Activated T-helper 1 cell treated with anti-CD3 and anti-CD28 coated beads, Interleukin-2, amount 50 U/mL, for 16 hours (primary cell): ENCODE measurements at places on chromosomes 2 and 18.

- no peak for DNase-seq
These were observed 1.0 kb downstream of the DNPEP start for GRCh38 chr2:219386532-219387280.

DNA sequence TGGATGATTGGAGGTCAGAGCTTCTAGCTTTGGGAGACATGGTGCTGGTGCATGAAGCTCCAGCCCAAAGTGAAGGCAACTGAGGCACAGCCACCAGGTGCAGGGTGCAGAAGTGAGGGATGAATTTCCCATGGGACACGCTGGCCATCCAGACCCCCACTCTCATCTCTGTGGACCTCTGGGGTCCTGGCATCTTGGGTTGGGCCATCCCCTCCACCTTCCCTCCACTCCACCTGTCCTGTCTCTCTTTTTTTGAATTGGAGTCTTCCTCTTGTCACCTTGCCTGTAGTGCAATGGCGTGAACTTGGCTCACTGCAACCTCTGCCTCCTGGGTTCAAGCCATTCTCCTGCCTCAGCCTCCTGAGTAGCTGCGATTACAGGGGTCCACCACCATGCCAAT is 3.4 kb downstream of the NGEF start:
- DNase-seq: no peak

DNA sequence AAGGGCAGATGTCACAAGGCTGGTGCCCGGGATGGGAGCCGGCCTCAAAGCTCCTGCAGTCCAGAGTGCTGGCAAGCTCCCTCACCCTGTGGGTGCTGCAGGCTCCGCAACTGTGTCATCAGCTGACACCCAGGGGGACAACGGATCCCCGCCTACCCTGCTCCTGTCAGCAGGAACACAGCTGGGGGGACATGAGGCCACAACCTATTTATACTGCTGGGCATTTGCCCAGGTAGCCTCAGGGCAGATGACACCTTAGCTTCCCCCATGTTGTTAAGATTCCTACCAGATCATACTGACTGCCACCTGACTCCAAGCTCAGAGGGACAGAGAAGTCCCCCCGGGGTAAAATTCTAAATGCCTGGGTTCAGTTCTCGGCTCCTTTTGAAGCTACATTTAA is 1.2 kb downstream of the ANKRD23 start:
- no peak for DNase-seq

DNA sequence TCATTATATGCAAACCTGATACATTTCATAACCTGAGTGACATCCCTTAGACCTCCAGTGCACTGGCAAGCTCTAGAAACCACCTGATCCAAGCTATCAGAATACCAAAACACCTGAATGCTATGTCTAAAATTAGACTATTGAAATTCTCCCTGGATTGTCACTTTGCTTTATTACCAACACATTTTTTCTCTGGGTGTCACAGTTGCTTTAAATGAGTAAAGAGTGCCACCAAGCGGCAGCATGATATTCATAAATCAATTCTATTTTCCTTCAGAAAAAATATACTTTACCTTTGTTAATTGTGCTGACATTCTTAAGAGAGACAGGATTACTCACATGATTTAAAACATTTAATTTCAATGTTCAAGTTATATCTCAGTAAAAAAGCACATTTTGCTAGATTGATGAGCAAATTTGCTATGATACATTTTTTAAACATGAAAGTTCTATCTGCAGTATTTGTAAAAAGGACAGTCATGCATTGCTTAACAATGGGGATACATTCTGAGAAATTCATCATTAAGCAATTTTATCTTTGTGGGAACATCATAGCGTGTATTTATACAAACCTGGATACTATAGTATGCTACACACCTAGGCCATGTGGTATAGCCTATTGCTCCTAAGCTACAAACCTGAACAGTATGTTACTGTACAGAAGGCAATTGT is 338.4 kb upstream of the SLC39A10 start:
- DNase-seq: no peak

DNA sequence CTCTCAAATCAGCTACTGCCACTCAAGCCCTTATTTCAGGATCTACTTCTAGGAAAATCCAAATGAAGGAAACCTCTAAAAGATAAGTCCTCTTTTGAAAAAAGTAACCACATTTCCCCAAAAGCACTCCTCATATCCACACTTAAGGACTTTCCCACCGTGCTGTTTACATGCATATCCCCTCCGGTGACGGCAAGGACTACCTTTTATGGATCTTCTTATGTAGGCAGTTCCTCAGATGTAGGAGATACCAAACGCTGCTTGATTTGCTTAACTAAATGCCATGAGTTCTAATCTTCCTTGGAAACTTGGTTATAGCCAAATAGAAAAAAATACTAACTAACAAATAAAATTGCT is 6.9 kb upstream of the TMEM87B start:
- DNase-seq: no peak

- DNase-seq: no peak
These were observed 819 bp upstream of the MAP3K2 start for GRCh38 chr2:127388423-127389164.

DNA sequence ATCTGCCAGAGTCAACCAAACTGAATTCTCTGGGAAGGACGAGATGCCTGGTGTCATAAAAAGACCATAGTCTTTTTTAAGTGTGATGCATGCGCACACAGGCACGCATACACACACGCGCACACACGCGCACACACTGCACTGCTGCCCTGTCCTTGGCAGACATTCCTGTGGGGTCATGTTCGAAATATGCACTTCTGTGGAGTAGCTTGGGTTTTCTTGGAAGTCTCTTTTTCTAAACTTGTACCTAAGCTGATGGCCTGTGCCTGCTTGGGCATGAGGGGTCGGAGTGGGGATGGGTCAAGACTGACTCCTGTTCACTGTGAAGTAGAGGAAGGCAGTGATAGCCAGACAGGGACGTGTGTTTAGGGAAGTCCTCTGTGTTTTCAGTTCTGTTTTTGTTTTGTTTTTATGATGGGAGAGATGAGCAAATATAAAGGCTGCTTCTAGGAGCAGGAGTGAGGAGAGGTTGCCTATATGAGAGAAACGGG is 4.0 kb upstream of the RMC1 start:
- DNase-seq: no peak

GRCh38 chr18:75219745-75220375 is 9.3 kb downstream of the TSHZ1 start:
- no peak for DNase-seq

- no peak for DNase-seq
These were observed 332.4 kb upstream of the KYNU start for GRCh38 chr2:142545036-142545435.

DNA sequence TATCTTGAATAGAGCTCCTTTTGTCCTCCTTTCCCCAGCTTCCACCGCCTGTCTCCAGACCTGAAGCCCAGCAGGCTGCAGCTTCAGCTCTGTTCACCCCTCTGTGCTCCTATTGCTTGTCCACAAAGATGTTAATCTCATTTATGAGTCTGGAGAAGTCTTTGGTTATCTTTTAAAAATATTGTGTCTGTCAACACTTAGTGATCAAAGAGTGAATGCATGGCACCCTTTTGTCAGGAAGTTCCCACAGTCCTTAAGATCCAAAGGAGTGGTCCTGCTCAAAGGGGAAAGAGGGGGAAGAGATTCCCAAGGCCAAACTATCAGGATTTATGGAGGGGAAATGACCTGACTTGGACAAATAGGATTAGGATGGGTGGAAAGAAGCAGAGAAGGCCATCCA is 118.9 kb downstream of the ACAA2 start:
- DNase-seq: no peak
